ENCODE measurements at places on chromosomes 16 and 17.

DNA sequence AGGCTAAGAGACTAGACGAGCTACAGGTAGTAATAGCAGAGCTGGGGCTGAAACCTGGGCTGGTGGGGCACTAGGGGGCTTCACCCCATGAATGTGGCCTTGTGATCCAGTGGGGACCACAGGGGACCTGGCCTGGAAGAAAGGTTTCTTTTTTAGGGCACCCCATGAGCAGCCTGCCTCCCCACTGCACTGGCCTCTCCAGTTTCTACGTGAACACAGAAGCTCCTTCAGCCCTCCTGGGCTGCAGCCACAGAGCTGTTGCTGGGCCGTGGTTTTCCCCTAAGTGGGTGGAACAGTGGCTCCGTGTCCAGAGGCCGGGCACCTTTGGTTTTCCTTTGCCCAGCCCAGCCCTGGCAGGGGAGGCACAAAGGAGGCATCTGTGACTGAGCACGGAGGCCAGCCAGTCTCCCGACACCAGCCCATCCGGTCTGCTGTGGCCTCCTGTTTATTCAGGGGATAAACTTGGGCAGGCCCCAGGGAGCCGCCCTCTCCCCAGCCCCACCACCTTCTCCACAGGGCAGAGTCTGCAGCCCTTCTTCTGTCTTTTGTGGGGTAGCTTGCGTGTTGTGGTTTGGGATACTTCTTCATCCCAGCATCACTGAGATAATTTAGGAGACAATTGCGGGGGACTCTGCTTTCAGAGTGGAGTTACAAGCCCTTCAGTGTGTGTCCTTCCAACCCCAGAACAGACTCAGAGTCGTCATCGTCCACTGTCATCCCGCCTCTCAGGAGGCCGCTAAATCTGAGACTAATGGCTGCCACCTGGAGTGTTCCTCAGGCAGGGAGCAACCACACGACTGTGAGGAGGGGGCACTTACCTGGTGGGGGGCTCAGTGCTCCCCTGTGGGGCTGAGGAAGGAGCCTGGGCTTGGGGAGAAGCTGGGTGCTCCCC lies 85.3 kb downstream of the RAB11FIP4 start:
- no peak for DNase-seq

GRCh38 chr17:17141279-17141678 lies 64.9 kb downstream of the PLD6 start:
- no peak for DNase-seq

DNA sequence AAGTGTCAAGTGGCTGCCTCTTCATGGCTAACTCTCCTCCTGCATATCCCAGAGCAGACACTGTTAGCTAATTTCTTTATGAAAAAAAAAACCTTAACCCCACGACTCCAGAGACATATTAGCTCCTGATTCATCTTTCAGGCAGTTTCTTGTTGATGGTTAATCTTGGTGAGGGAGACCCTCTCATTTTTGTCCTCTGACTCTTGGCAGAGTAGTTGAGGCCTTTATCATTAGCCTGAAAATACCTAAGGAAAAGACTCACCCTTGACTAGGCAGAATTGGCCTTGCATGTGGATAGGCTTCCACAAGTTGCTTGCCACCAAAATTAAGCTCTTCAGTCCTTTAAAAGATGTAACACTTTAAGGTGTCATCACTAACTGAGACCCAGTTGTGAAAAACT lies 4.0 kb downstream of the CRYBA1 start:
- no peak for DNase-seq

- no peak for DNase-seq
Observed at GRCh38 chr16:52501746-52502145, 45.2 kb downstream of the TOX3 start.

DNA sequence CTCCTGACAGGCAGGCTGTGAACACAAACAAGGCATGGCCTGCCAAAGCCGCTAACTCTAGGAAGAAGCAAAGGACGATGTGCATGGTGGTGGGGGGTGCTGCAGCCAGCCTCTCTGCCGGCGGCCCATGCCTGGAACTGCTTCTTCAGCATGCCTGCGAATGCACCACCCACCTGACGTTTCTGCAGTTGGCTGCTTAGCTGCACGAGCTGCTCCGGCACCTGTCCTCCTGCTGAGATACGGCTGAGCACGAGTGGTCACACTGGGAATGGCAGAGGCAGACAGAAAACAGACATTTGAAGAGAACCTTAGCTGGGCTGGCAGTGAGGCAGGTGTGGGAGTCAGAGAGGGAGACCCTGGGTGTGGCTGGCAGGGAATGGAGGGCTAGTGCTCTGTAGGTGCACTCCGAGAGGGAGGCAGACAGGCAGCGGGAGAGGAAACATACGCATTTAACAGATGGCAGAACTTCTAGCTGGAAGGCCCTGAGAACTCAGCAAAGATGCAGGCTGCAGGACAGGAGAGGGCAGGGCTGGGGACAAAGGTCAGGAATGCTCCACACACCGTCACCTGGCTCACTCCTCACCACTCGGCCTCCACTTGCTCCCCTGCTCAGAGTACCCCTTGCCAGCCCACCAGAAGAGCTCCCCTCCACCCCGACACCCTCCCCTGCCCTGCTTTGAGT lies 5.2 kb downstream of the FLCN start:
- DNase-seq = no peak

DNA sequence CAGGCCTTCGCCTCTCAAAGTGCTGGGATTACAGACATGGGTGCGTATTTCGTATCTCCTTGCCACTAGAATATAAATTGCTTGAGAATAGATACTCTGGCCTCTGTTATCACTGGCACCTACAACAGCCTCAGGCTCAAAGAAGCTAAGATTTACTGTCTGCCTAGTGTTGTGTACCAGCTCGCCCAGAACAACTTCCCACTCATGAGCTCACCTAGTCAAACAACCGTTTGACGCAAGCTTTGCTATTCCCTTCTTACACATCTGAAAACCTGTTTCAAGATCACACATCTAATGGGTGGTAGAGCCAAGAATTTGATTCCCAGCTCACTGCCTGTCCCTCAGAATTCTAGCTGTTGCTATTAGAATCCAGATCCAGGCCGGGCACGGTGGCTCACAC lies 24.4 kb downstream of the MIS12 start:
- DNase-seq = no peak

GRCh38 chr16:23871924-23872323 lies 36.1 kb downstream of the PRKCB start:
- no peak for DNase-seq

GRCh38 chr17:34723875-34724274 lies 144.5 kb downstream of the TMEM132E start:
- no peak for DNase-seq
